Caudate nucleus (tissue), 63 donors: ENCODE measurements at places on chromosomes 7 and 10.

DNA sequence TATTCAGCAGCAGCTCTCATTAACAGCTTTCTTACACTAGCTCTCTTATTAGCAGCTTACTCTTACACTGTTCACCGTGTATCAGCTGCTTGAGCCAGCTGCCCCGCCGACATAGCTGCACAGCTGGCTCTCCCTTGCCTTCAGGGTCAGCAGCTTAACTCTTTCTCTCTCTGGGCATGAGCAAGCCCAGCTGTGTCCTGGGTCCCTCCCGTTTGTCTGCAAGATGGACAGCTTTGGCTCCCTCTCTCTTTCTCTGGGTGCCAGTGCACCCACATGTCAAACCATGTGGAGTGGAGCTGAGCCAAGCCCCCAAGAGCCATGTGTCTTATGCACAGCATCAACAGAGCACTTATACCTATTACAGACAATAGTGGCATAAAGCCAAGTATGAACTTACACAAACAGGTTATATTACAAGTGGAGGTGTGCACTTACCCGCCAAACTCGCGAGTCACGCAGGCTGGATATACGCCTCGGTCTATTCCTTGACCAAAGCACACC is 35.7 kb upstream of the MTPAP start:
- no peak for DNase-seq

DNA sequence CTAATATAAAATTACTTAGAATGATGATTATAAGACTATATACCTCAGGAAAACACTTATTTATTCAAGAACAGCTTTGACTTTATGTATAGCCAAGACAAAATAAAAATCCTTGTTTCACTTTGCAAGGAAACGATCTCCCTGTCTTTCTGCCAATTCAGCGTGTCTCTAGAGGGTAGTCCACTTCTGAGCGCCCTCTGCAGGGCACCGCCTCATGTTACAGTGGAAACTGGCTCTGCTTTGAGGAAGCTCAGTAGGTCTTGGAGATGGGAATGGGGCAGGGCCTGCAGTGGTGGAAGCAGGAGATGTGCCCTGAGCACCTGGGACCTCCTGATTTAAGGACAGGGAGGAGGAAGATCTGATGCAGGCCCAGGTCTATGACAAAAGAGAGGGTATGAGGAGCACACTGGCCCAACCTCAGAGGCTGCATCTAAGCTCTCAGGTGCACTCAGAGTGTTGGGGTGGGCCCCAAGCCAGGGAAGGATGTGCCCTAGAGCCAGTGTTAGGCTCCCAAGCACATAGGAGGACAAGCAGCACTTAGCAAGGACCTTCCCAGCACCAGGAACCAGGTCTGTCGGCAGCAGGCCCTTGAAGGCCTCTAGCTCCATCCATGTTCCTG is 481.0 kb downstream of the TNS3 start:
- no peak for DNase-seq

- DNase-seq = no peak
Observed at GRCh38 chr10:36366843-36367242, 724.7 kb upstream of the FZD8 start.

GRCh38 chr10:16765509-16766375 is 51.5 kb downstream of the RSU1 start:
- no peak for DNase-seq

GRCh38 chr7:115066634-115067033 is 144.7 kb downstream of the MDFIC start:
- no peak for DNase-seq

DNA sequence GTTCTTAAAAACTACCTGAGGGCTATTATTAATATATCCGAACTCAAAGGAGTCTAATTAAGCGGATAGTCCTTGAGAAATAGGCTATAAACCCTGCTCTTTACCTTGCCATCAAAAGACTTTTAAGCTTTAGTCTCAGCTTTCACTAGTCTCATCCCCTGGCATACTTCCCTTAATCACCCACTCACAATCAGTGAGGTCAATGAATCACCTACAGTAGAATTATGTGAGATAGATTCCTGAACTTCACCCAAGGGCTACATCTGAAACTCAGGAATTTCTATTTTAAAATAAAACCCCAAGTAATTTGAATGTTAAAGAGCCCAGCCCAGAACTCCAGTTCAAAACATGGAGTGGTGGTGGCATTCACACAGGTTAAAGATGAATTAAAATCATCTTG is 108.7 kb downstream of the ETV1 start:
- no peak for DNase-seq

DNA sequence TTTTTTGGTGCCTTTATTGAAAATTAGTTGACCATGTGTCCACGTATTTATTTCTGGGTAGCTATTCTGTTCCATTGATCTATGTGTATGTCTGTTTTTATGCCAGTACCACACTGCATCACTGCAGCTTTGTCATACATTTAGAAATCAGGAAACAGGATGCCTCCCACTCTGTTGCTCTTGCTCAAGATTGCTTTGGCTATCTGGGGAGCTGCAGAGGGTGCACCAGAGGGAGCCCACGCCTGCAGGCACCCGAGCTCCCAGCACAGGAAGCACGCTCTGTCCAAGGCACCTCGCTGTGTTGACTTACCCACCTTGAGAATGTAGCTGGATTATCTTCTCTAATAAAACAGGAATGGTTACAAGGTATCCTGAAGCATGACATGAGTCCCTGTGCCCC is 301.7 kb downstream of the TCERG1L start:
- DNase-seq = no peak

DNA sequence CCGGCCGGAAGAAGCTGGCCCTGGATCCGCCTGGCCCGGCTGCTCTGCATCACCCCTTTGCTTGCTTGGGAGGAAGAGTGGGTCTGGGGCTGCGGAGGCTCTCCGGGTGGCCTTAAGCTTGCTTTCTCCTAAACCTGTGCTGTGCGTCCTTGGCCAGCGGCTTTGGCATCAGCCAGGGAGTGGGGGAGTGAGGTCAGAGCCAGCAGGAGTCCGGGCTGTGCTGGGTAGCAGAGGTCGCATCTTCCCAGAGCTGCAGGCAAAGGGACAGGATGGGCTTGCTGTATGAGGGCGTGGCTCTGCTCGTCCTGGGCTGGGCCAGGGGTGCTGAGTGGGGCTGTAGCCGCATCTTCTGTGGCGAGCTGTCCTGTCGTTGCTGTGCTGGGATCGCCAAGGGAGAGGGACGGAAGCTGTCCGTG is 21.1 kb downstream of the BNIP3 start:
- no peak for DNase-seq

DNA sequence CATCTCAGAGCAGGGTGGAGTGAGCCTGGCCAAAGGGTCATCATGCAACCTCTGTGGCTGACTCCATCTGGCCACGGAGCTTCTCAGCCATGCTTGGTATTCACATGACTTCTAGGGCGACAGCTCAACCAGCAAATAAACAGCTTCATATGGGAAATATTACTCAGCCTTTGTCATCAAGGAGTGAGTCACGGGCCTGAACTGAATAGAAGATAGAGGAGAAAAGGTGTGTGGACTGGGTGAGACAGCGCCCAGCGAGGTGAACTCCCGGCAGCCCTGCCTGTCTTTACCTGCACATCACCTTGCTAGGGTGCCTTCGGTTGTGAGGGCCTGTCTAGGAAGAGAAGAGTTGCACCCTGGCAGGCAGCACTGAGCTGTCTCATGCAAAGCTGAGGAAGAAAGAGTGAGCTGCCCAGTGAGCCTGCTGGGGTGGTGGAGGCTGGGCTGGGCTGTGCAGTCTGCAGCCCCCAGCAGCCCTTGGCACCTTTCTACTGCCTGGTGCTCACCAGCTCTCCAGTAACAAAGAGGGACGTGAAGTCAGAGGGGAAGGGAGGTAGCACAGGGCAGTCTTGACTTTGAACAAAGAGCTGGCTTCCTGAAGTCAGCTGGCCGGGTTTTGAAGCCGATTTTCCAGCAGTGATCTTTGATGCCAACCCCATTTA is 114.2 kb downstream of the EGFR start:
- DNase-seq = no peak

DNA sequence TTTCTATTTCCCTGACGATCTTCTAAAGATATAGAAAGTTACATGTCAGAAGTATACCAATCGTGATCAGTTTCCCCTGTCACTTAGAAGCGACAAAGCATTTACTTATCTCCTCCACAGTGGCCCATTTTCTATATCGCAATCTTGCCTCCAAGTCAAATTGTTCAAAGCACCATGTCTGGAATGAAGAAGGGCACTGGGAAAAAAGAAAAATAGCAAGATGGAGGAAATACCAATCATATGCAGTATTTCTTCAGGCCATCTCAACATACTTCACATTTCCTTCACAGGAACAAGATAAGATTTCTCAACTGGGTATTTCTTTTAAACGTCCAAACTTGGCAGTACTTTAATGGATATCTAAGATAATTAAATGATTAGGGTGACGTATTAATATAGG is 63.3 kb upstream of the IL6 start:
- DNase-seq = no peak

- no peak for DNase-seq
Observed at GRCh38 chr10:555281-555680, 134.2 kb downstream of the DIP2C start.

GRCh38 chr7:101502466-101503098 is 126.5 kb downstream of the MYL10 start:
- DNase-seq = no peak

DNA sequence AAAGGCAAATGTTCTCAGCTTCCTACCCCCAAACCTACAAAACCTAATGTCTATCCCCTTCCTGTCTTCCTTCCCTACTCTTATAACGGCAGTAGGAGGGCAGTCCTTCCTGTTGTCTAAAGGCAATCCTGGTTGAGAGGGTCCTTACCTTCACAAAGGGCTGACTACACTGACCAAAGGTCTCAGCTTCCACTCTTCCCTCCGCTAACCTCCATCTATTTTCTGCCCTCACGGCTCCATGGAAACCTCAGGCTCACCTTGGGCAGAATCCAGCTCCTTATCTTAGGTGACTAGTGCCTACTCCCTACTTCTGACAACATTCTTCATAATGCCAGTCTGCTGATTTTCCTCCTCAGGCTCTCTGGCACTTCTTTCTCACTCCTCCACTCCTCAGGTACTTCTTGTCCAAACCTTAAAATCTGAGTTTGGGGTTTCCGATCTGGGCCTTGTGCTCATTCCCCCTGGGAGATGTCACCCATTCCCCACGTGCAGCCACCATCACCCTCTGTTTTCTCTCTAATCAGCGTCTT is 542 bp downstream of the FBXL13 start:
- DNase-seq = no peak
